ENCODE measurements at places on chromosomes 2 and 18.

DNA sequence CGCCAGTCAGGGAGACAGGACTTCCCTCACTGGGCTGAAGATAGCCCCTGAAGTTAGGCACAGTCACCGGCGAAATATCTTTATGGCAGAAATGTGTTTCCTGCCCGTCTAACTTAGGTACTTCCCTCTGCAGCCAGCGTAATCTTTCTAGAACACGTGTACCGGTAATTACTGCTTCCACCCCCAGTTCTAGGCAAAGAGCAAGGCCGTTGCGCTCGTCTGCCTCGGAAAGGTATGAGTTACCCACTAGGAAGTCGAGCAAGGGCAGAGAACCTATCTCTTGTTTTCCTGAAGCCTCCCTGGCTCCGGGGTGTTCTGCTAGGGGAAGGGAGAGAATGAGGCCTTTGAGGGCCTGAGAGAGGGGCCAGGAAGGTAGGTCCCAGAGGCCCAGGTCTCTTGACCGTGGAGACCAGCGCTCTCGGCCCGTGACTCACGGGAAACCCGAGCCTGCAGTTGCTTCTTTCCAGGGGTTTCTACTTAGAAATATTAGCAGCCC lies 70.0 kb downstream of the TWSG1 start:
- DNase-seq = no peak

- no peak for DNase-seq
Measured at GRCh38 chr2:122864728-122865127, 1109.3 kb downstream of the TSN start.

GRCh38 chr2:60400462-60401246 lies 152.8 kb downstream of the BCL11A start:
- no peak for DNase-seq

GRCh38 chr2:29578084-29578598 lies 343.2 kb downstream of the ALK start:
- DNase-seq = no peak

GRCh38 chr2:85705680-85706039 lies 11.5 kb downstream of the GNLY start:
- no peak for DNase-seq

DNA sequence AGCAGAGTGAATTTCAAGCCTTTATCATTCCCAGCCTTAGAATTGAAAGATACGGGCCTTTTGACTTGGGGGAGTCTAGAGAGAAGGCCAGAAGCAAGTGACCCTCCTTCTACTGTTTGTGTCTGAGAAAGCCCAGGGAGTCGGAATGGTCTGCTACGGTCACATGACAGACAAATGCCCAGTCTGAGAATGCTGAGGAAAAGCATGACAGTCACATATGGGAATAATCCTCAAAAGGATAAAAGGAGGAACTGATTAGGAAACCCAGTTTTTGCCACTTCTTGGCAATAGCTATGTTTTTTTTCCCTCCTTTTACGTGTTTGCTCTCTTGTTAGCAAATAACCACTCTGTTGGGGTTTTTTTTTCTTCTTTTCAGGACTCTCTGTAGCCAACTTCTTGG lies 38.1 kb upstream of the HNRNPA3 start:
- DNase-seq = no peak

GRCh38 chr2:24083567-24084385 lies 858 bp downstream of the TP53I3 start:
- DNase-seq = no peak

DNA sequence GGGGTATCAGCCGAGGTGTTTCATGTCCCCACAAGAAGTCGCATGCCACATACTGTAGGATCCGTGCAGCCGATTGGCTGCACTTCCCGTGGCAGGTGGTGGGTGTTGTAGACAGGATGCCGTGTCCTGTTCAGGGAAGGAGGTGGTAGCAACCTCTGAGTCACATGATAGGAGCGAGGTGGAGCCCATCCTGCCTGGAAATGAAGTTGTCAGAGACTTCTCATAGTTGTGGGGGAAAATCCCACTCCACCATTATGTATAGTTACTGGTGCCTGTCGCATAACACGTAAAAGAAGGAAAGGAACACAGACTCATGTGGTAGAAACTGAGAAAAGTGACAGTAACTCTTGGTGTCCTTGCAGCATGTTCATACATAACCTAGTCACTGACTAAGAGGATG lies 91.4 kb upstream of the IL1R2 start:
- no peak for DNase-seq

DNA sequence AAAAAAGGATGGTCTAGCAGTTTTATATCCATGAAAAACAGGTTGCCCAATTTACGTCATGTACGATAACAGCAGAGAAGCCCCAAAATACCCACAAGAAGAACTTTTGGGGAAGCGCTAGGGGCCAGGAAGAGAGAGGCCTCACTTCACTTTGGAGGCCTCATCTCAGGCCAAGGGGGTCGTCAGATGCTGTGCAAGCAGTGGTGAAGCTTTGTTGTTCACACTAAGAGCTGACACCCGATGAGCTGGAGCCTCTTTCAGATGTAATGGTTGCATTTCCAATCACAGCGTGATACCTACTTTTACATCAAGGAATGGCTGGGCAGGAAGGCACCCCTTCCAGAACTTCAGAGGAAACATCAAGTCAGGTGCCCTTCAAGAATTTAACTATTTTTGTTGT lies 242.3 kb upstream of the PXDN start:
- no peak for DNase-seq

Data from NCI-H187 (cell line).